ENCODE measurements at places on chromosomes 3 and 15.

GRCh38 chr3:196162679-196163078, 48.5 kb downstream of the ZDHHC19 start:
- no peak for DNase-seq

GRCh38 chr3:48411041-48411588, 18.8 kb downstream of the PLXNB1 start:
- no peak for DNase-seq

DNA sequence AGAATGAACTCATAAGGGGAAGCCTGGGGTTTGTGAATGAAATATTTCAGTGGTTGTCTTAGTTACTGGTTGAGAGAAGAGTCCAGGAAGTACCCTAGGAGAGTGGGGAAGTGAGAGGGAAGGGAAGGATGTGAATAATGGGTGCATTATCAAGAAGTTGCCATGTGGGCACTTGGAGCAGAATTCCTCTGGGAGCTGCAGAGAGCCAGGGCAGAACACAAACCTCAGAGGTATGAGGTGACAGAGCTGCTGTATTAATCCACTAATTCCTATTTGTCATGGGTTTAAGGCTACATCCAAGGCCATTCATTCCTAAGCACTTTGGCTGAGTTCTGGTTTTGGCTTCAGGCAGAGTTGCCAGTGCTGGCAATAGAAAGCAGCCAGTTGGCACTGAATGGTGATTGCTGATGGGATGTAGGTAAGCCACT, 29.0 kb downstream of the NDUFB4 start:
- no peak for DNase-seq

GRCh38 chr3:16768014-16768413, 116.7 kb upstream of the PLCL2 start:
- no peak for DNase-seq

DNA sequence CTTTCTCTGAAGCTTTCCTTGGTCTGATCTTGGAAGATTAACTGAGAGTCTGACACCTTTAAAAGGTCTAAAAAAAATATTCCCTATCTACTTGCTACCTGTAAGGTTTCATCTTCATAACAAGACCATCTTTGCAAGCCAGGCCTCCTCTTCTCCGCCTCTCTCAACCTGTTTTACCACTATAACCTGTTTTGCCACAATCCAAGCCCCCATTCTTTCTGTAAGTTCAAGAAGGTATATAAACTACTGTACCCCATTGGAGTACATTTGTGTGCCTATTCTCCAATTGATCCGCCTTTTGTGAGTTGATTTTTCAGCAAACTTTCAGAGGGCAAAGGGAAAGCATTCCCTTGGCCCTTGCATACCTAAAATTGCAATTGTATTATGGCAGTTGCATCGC, 319.3 kb upstream of the NECTIN3 start:
- DNase-seq: no peak
